Activated CD4-positive, alpha-beta T cell treated with anti-CD3 and anti-CD28 coated beads, Interleukin-2, amount 10 ng/mL, durations not matched to agents 7 days and 5 days (primary cell): ENCODE measurements at places on chromosomes 3 and 15.

DNA sequence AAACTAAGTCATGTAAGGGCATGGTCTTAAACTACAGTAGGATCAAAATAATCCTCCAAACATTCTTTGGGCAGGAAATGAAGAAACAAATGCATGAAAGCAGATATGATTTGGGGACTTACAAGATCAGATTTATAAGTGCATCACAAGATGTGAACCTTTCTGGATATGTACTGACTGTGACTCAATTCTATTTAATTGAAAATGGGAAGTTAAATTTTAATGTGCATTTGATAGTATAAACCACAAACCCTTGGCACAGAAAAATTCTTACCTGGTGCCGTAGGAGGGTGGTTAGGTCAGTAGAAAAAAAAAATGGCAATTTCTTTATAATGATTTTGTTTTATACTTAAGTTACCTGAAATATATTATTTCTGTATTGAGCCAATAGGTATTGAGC is 262.5 kb upstream of the TGFBR2 start:
- no peak for DNase-seq

- DNase-seq = no peak
Measured at GRCh38 chr3:134494495-134494894, 8.6 kb downstream of the CEP63 start.

- DNase-seq = no peak
Measured at GRCh38 chr15:84879088-84879780, 5.2 kb upstream of the SLC28A1 start.

- no peak for DNase-seq
Measured at GRCh38 chr15:47887241-47887800, 170.0 kb downstream of the SEMA6D start.

DNA sequence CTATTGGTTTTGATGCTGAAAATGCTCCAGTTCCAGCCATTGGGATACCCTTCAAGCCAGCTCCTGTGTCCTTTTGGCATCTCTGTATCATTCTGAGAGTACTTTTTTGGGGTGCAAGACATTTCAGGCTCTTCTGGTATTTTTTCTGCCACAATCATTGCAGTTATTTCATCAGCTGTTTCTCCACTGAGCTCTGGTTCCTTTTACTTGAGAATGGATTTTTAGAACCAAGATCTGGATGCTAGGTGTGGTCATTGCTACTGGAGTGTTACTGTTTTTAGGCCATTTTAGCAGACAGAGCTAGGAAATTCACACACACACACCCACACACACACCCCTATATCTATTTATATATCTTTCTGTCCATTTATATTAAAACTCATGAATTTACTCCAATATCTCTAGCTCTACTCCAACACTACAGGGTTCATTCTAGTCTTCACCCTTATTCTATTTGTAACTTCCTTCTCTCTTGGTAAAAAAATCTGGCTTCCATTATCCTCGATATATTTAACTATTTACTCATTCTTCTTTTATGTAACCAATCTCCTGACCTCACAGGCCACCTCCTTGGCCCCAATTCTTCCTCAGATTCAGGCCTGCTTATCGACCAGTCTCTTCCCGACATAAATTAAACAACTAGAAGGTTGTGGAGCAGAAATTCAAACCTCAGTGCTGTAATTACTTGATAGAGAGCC is 17.0 kb downstream of the SLC35G2 start:
- no peak for DNase-seq

GRCh38 chr3:107468782-107469181 is 54.0 kb upstream of the BBX start:
- no peak for DNase-seq

- DNase-seq = no peak
Measured at GRCh38 chr3:129688271-129688895, 81.9 kb upstream of the PLXND1 start.

GRCh38 chr3:155594526-155595187 is 150.2 kb downstream of the PLCH1 start:
- DNase-seq = no peak

- peak; percentile 69 for DNase-seq
Measured at GRCh38 chr15:45635191-45635638, 386 bp downstream of the SQOR start.

GRCh38 chr3:159861369-159861987 is 127.2 kb upstream of the IL12A start:
- DNase-seq = no peak

DNA sequence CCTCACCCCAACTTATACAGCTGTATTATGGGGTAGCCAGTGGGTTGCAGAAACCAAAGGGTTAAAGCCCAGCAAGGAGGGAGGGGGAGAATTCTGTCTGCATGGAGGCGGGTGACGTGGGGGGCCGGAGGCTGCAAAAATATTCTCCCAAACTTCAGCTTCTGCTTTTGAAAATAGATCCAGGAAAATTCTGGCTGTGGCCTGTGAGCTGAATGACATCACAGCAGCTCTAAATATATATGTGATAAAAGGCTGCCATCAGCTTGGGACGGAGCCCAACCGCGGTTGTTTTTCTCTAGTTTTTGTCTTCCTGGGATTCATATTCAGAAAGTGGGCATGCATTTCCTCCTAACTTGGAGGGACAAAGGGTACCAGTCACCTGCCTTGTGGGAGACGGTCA is 27.6 kb downstream of the MAPKAPK3 start:
- no peak for DNase-seq

DNA sequence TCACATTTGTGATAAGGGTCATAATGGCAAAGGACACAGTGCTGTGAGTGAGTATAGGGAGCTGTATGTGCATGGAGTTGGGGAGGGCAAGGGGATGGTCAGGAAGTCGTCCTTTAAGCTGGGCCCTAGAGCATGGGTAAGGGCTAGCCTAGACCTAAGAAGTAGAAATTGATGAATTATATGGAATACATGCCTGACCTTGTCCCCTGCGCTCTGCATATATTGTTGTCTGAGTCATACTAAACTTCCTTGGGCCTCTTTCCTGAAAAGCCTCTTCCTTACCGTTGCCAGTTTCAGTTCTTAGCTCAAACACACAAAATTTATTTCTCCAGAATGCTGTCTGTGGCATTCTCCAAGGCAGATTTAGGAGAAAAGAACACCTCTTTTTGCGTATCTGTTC is 4.6 kb downstream of the SNRK start:
- DNase-seq = no peak

GRCh38 chr3:141462176-141462859 is 24.5 kb upstream of the RASA2 start:
- DNase-seq = no peak

- DNase-seq = no peak
Measured at GRCh38 chr3:44970926-44971490, 5.0 kb downstream of the ZDHHC3 start.

GRCh38 chr3:9834520-9835380 is 9.1 kb downstream of the RPUSD3 start:
- DNase-seq = no peak

- no peak for DNase-seq
Measured at GRCh38 chr15:100881573-100882336, 2.1 kb downstream of the ALDH1A3 start.

GRCh38 chr3:8492744-8493511 is 8.7 kb upstream of the LMCD1 start:
- no peak for DNase-seq

GRCh38 chr3:59288951-59289350 is 239.1 kb upstream of the CFAP20DC start:
- no peak for DNase-seq

DNA sequence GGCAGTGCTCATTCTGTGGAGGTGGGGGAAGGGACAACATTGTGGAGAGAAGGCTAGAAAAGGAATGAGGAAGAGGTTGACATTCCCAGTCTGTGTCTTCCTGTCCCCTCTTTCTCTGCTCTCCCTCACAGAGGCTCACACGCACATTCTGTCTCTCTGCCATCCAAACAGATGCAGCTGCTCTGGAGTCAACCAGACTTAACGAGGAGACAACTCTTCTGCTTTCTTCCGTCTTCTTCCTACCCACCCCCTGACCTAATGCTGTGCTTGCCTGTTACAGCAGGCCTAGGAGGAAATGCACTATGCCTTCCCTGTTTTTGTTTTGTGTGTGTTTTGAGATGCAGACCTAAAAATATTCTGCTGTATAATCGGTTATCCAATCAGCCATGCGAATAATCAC is 121.9 kb downstream of the CACNA1D start:
- DNase-seq = no peak

DNA sequence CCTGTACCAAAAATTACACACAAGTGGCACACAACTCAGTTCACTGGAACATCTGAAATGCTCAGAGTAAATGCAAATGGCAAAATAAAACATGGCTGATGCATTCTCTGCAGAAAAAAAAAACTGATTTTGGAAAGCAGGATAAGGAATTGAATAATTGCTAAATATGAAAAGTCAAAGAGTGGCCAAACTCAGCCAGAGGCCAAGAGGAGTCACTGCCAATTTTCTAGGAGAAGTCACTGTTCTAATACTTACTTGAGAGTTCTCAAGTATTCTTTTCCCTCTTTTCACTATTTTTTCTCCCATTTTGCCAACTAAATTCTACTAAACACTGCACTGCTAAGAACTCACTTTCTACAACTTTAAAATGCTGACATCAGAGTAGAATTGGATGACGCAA is 1018.6 kb downstream of the TUSC7 start:
- no peak for DNase-seq

GRCh38 chr15:90015294-90015693 is 14.2 kb downstream of the ZNF710 start:
- no peak for DNase-seq

- DNase-seq = no peak
Measured at GRCh38 chr3:20056725-20057611, 16.7 kb downstream of the KAT2B start.

DNA sequence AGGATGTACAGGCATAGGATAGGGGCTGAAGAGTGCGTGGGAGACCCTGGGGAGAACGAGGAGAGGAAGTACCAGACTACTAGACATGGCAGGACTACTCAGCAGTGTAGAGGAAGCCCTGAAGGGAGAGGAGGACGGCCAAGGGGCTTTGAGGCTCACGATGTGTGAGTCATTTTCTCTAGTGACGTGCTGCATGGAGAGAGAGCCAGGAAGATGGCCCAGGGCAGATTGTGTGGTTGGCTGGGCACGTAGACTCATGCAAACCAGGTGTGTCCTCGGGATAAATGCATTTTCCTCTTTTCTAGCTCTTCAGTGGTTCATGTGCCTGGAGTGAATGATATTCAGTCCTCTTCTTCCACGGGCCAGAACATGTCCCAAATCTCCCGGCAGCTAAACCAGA is 115.0 kb upstream of the ABHD17C start:
- no peak for DNase-seq

- DNase-seq = no peak
Measured at GRCh38 chr3:194689493-194689944, 3.8 kb downstream of the FAM43A start.

- DNase-seq = no peak
Measured at GRCh38 chr15:101637919-101638318, 14.3 kb downstream of the TM2D3 start.
